Stomach (tissue), 19 donors: ENCODE measurements at places on chromosomes 7 and 10. TPM values are rescaled to one million over a fixed set of nuclear protein-coding genes. Genes with fewer than 3 reads are reported as not detected.

Gene VWA2
- 0.46 TPM for polyA plus RNA-seq

Gene ECD
- polyA plus RNA-seq, result 13.3 TPM

Gene INMT
- polyA plus RNA-seq, result 7.2 TPM

Gene GPR15LG
- polyA plus RNA-seq, result 0.92 TPM

Gene NPC1L1
- polyA plus RNA-seq, result not detected

Gene AGMO
- polyA plus RNA-seq, result not detected

Gene PSMC2
- 96.7 TPM for polyA plus RNA-seq

Gene HIPK2
- polyA plus RNA-seq, result 3.4 TPM

Gene ANKIB1
- 8.3 TPM for polyA plus RNA-seq

Gene PIK3CG
- 0.15 TPM for polyA plus RNA-seq

Gene SLC26A5
- polyA plus RNA-seq, result 0.08 TPM

Gene DEPP1
- 65.1 TPM for polyA plus RNA-seq

Gene ZNF485
- polyA plus RNA-seq, result 2.6 TPM

Gene TUBB8
- polyA plus RNA-seq, result not detected

Gene MAGI2
- 1.4 TPM for polyA plus RNA-seq

Gene CPEB3
- polyA plus RNA-seq, result 1.8 TPM

Gene ELN
- polyA plus RNA-seq, result 19.4 TPM

Gene CAV1
- polyA plus RNA-seq, result 33.5 TPM

Gene FLNC
- 13.6 TPM for polyA plus RNA-seq

Gene THSD7A
- polyA plus RNA-seq, result 0.06 TPM

Gene GRM3
- not detected for polyA plus RNA-seq

Gene PSPH
- 10.6 TPM for polyA plus RNA-seq

Gene OR2A42
- not detected for polyA plus RNA-seq

Gene CDNF
- polyA plus RNA-seq, result 4.1 TPM

Gene SHTN1
- polyA plus RNA-seq, result 7.4 TPM

Gene TRIM50
- 31.7 TPM for polyA plus RNA-seq

Gene HOXA13
- not detected for polyA plus RNA-seq

Gene LEP
- 0.12 TPM for polyA plus RNA-seq

Gene MYPN
- polyA plus RNA-seq, result not detected

Gene CFAP70
- 2.5 TPM for polyA plus RNA-seq

Gene LBX1
- not detected for polyA plus RNA-seq

Gene ATOH7
- 0.30 TPM for polyA plus RNA-seq

Gene SUFU
- 4.1 TPM for polyA plus RNA-seq

Gene SPDYE6
- polyA plus RNA-seq, result not detected

Gene ASZ1
- polyA plus RNA-seq, result not detected

Gene TRIM74
- polyA plus RNA-seq, result 7.9 TPM

Gene CALML5
- 16.2 TPM for polyA plus RNA-seq

Gene UNCX
- not detected for polyA plus RNA-seq

Gene INA
- polyA plus RNA-seq, result 1.2 TPM

Gene TMEM225B
- polyA plus RNA-seq, result not detected

Gene PPP1R17
- not detected for polyA plus RNA-seq

Gene HSPB1
- 486 TPM for polyA plus RNA-seq

Gene DYDC2
- not detected for polyA plus RNA-seq

Gene FAM20C
- polyA plus RNA-seq, result 19.1 TPM

Gene ITGB8
- polyA plus RNA-seq, result 2.5 TPM

Gene ACSM6
- polyA plus RNA-seq, result 0.68 TPM

Gene EPO
- not detected for polyA plus RNA-seq

Gene NKX1-2
- 0.10 TPM for polyA plus RNA-seq

Gene SMKR1
- 0.70 TPM for polyA plus RNA-seq

Gene PRPS1L1
- polyA plus RNA-seq, result not detected

Gene CABCOCO1
- polyA plus RNA-seq, result 0.30 TPM

Gene AP1S1
- 62.3 TPM for polyA plus RNA-seq

Gene TEX47
- polyA plus RNA-seq, result not detected

Gene OR13A1
- polyA plus RNA-seq, result 0.40 TPM

Gene OR2A7
- polyA plus RNA-seq, result 0.44 TPM
